ENCODE measurements at places on chromosomes 3 and 15.

- no peak for DNase-seq
These were observed 1011.8 kb upstream of the GBE1 start for GRCh38 chr3:82773207-82773606.

GRCh38 chr15:65653341-65653740 lies 31.6 kb downstream of the SLC24A1 start:
- peak; percentile 43 for DNase-seq

GRCh38 chr15:80473286-80474223 lies 69.4 kb downstream of the ARNT2 start:
- DNase-seq = no peak

GRCh38 chr3:86737517-86737916 lies 253.4 kb downstream of the VGLL3 start:
- no peak for DNase-seq

DNA sequence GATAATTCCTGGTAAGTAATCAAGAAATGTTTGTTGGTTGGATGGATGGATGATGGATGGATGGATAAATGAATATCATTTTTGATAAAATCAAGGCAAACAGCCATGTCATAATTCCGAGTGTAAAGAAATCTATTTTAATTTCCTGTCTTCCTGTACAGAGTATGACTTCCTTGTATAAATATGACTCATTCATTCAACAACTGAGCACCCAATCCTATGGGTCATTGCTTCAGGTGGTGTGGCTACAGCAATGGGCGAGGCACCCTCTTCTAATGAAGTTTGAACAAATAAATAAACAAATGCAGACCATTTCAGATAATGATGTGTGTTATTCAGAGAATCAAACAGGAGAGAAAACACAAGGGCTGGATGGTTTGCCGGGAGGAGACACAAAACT lies 198.7 kb downstream of the TNIK start:
- no peak for DNase-seq

All from HFFc6 (cell line).